ENCODE measurements at places on chromosomes 6 and 20.

DNA sequence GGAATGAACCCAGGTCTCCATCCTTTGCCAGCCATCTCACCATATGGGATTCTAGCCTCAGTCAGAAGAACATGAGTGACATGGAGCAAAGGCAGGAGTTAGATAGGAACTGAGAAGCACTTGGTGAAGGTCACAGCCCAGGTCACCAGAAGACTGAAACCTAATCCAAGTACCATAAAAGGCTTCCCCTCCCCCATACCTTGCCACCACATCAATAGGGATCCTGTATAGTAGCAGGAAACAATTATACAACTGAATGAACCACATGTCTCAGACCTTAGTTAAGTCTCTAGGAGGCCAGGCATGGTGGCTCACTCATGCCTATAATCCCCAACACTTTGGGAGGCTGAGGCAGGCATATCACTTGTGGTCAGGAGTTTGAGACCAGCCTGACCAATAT is 49.6 kb downstream of the KIZ start:
- no peak for DNase-seq

DNA sequence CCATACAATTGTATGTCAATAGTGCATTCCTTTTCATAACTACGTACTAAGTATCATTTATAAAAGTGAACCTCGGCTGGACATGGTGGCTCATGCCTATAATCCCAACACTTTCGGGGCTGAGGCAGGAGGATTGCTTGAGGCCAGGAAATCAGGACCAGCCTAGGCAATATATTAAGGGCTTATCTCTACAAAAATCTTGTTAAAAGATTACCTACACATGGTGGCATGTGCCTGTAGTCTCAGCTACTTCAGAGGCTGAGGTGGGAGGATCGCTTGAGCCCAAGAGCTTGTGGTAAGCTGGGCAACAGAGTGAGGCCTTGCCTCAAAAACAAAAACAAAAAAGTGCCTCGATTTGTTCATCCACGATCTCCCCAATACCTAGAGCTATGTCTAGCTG is 449.7 kb upstream of the SULF2 start:
- no peak for DNase-seq

- no peak for DNase-seq
Measured at GRCh38 chr20:45344168-45344860, 3.9 kb downstream of the SDC4 start.

DNA sequence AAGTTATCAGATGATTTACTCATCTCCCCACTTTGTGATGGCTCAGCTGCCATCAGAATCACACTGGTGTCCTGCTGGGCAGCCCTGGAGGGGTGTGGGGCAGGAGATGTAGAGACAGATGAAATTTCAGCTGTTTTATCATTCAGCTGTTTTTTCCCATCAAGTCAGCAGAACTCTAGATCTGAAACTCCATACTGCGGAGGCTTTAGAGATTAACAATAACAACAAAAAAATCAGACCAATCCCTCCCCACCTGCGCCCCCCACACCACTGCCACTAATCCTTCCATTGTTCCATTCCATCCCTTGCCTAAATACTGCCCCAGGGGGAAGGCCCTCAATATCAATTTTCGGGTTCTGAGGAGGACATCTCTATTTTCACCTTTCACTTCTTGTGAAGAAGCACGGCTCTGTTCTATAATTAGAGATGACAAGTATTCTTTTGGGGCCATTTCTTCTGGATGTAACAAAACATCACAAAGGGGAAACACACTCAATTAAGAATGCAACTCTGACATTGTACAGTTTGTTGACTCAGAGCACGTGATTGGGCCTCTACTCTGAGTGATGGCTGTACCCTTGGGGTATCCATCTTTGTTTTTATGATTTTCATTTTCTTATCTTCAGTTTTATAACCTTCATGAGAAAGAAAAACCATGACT is 396.3 kb downstream of the ZFAND3 start:
- DNase-seq = no peak

GRCh38 chr20:58927490-58928061 is 53.5 kb upstream of the NELFCD start:
- no peak for DNase-seq

GRCh38 chr6:12037798-12038197 is 25.7 kb downstream of the HIVEP1 start:
- DNase-seq = no peak

- no peak for DNase-seq
Measured at GRCh38 chr6:169382735-169383134, 129.1 kb upstream of the THBS2 start.

- DNase-seq = no peak
Measured at GRCh38 chr6:31861919-31862343, 690 bp downstream of the NEU1 start.

GRCh38 chr6:15522856-15523529 is 139.8 kb downstream of the DTNBP1 start:
- no peak for DNase-seq

DNA sequence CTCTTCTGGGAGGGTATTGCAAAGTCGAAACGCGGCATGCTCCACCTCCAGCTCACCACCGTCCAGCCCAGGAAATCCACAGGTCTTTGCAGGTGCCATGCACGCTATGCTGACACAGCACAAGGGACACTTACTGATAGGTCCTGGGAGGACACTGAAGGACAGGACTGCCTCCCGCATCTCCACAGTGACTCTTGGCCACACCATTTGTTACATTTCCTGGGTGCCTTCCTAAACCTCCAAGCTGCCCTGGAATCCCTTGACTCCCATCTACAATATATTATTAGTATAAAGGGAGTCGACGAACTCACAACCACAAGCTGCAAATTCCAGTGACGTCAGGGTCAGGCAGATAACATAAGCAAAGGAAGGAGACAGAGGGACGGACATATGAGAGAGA is 106.9 kb downstream of the JPH2 start:
- no peak for DNase-seq

GRCh38 chr6:42148058-42148457 is 5.6 kb upstream of the C6orf132 start:
- DNase-seq = no peak

DNA sequence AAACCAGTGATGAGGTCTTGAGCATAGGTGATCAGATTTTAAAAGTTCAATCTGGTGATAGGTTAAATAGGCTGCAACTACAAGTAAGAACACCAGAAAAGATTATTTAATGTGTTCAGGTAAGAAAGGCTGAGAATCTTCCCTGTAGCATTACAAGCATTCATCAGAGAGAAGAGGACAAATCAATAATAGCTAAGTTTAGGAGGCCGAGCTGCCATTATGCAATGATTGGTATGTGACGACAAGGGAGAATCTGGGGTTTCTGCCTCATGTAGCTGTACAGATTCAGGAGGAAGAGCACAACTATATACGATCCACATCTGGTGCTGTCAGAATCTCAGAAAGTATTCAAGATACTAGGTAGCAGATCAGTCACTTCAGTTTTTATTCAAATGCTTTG is 21.9 kb downstream of the MLIP start:
- no peak for DNase-seq

DNA sequence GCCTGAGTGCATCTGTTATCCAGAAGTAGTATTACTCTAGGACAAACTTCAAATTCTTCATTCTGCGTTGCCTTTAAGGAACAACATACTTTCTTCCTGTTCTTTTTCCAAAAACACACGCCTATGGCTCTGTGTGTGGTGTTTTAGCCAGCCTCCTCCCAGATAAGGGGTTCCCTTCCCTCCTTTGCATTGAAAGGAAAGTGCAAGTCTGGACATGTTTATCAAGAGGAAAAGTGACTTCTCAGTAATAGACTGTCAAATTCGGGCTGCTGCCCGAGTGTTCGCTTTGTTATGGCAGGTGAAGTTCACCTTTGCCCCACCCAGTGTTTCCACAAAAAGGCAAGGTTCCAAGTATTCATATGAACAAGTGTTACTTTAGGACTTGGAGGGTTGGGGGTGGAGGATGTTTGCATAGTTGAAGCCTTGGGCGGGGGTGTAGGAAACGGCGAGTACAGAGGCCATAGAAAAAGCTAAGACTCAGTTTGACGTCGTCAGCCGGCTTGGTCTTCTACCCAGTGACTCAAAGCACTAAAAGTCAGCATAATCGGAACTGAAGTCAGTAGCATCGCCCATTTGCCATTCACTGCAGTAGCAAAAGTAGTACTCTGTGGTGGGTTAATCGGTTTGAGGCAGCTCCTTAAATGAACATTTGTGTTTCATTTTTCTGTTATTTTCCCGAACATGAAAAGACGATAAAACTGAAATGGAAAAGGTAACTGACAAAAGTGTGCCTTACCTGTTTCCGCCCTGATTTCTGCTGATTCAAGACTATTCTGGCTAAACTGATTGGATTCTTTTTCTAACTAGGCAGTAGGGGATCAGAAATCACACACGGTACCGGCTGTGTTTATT is 12.5 kb downstream of the PRDM1 start:
- peak; percentile 71 for DNase-seq

GRCh38 chr20:31473331-31474096 is 1.4 kb downstream of the DEFB124 start:
- DNase-seq = no peak
